ENCODE measurements at places on chromosomes 16 and 17.

- no peak for DNase-seq
Observed at GRCh38 chr16:23186171-23186570, 3.6 kb downstream of the SCNN1G start.

GRCh38 chr16:21598206-21598605 is 1.2 kb upstream of the METTL9 start:
- no peak for DNase-seq

DNA sequence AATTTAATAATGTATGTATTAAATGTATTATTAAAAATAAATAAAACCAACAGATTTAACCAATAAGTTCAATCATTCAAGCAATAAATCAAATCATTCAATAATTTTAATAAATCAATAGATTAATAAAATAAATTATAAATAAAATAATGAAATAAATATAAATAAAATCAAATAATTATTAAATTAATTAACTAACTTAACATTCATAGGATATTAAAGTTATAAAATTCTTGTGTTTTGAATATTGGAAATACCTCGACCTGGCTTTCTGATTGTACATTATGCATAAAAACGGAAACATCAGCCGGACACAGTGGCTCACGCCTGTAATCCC is 182.2 kb downstream of the BANP start:
- no peak for DNase-seq

DNA sequence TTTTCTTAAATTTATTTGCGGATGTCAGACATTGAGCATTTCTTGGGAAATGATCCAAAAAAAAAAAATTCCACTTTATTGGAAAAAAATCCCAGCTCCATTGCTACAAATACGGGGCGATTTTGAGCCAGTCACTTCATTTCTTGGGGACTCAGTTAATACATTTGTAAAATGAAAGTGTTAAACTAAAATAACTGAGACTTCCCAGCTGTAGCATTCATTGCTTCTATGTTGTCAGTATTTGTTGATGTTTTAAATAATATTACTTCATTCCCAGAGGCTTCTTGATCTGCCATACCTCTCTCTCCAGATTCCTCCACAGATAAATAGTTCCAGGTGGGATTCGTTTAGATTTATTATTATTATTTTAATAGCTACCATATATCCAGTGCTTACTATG is 77.1 kb upstream of the HS3ST3A1 start:
- DNase-seq, result no peak

DNA sequence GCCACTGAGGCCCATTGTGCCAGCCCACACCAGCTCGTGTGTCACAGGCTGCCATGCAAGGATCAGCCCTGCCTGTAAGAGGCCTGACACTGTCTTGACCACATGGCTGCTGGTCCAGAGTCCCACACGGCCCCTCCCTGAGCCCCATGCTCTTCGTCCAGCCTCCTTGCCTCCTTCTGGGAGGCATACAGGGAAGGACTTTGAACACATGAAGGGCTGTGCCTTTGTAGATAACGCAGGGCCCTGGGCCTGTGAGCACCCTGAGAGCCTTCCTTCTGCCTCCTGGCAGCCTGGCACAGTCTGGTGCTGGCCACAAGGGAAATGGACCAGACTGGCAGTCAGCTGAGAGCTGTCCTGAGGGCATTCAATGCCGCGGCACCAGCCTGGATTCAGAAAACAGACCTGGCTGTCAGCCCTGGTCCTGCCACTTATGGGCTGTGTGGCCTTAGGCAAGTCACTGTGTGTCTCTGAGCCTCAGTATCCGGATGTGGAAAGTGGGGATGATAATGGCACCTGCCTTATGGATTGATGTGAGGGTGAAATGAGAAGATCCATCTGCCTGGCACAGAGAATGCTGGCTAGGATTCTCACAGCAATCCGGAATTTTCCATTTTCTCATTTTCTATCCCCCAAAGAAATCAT is 19.2 kb upstream of the SPNS2 start:
- DNase-seq, result no peak

- no peak for DNase-seq
Observed at GRCh38 chr16:68296693-68297092, 14.1 kb downstream of the SLC7A6OS start.

DNA sequence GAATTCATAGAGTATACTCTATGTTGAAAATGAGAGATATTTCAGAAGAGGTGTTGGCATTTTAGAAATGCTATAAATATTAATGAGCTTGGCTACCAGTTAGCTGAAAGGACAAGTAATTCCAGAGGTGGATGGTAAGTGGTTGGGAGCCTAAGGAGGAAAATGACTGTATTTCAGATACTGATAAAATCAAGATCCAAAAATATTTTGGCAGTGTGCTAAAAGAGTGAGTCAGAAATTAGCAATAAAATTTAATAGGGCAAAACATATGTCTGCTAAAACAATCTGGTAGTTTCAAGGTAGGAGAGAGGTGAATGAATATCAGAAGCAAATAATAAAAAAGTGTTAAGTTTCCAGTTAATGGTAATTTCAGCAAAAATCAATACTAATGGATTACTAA is 1287.9 kb downstream of the CDH8 start:
- DNase-seq, result no peak

DNA sequence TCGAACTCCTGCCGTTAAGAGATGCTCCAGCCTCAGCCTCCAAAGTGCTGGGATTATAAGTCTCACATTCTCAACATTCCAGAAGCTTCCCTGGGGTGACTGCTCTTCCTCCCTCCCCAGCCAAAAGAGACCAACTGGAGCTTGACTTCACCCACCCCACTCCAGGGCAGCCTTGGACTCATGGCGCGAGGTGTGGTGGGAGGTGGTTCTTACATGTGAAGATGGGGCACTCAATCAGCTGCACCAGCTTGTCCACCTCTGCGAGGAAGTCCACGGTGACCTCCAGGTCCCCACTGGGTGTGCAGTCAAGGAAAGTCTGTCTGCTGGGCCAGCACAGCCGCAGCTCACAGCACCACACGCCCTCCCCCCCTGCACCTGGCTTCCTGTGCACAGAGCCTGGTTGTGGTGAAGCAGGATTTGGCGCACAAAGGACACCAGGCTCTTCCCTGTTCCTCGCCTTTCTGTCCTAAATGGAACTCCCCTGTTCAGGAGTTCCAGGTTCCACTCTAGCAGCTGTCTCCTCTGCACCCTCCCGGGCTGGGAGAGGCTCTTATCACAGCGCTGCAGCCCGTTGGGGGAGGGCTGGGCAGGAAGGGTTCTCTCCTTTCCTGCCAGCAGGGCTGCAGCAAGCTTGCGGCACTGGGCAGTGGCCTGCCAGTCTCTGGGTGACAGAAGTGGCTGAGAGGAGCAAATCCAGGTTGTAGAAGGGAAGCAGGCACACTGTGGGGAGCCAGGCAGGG is 9.6 kb upstream of the MTSS2 start:
- DNase-seq, result peak; percentile 77

DNA sequence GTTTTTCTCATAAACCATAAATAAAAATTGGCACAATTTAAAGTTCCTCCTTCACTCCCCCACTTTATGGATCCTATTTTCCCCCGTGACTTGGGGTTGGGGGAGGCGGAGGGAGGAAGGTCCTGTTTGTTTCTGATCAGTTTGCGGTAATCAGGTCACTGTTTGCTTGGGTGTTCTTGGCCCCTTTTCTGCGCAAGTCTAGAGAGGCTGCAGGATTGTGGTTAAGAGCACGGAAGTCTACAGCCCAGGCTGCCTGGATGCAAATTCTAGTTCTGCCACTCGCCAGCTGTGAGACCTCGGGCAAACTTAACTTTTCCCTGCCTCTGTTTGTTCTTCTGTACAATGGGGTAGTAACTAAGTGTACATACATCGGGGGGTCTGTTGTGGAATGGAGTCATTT is 12.1 kb downstream of the ATP2C2 start:
- DNase-seq, result no peak

DNA sequence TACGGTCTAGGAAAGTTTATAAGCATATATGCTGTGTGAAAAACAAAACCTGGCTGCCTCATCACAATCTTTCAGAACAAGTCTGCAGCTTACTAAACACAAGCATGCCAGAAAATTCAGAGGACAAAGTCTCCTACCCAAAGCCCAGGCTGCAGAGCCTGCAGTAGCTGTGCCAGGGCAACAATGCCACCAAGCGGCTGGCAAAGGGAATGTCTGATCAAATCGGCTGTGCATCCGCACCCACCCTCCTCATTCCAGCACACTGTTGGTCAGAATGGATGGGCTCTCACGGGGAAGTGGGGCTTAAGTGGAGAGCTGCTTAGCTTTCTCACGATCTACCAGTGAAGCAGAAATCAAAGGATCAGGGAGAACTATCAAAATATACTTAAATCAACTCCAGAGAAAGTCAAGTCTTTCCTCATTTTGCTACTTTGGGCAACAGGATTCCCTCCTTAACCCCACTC is 73.5 kb downstream of the CYTH1 start:
- DNase-seq, result peak; percentile 75

- DNase-seq, result no peak
Observed at GRCh38 chr16:65779201-65779600, 587.3 kb upstream of the CDH5 start.

DNA sequence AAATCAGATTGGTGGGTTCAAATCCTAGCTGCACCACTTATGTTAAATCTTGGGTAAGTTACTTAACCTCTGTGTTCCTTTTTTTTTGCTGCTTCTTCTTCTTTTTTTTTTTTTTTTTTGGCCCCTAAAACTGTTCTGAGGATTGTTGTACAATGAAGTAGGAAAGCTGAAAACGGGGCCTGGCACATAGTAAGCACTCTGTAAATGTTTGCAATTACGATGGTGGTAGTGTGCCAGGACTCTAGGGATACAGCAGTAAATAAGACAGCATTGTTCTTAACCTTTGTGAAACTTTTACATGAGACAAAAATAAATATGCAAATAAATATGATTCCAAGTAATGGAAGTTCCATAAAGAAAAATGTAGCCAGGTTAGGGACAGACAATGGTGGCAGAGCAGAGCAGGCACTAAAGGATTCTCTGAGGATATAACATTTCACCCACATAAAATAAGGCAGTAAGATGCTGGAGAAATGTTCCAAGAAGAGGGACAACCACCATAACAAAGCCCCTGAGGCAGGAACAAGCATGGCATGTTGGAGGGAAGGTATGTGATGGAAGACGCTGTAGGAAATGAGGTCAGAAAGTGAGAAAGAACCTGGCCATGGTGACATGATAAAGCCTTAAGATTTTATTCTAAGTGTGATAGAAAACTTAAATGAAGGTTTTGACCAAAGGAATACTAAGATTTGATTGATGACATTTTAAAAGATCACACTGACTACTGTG is 127.3 kb downstream of the NLK start:
- DNase-seq, result peak; percentile 59

DNA sequence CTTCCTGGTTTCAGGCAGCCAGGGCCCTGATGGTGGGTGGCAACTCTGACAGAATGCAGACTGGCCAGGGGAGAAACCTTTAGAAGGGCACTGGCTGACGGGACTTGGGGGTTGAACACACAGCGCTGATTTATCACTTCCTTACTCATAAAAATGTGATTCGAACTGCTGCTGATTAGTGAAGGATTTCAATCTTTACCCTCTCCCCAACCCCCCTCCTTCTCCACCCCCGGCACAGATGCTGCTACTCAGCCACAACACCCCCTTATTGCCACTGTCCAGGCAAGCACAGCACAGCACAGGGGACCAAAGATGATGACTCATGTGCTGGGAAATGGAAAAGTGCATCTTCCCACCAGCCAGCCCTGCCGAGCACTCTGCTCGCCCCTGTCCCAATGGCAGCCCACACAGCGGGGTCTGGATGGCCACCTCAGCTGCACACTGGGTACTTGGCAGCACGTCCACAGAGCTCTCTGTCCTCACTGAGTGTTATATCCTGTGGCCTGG is 70.1 kb downstream of the SMG6 start:
- DNase-seq, result no peak

DNA sequence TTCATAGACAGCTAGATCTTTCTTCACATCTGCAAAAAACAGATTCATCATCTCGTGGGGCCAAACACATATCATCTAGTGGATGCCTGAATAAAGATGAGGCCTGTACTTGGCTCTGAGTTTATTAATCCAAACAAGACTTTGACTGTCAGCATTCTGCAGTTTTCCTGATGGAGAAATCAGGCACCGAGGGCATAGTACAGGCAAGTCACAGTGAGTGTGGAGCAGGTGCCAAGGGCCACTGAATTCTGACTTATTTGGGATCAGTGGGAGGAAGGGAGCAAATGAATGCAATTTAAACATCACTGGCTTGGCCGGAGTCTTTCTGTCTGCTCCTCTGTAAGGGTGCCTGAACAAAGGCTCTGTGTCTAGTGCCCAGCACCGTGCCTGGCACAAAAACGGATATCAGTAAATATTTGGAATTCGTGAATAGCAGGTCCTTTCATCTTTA is 975 bp downstream of the CFAP20 start:
- DNase-seq, result no peak

- no peak for DNase-seq
Observed at GRCh38 chr17:34386697-34387550, 23.9 kb upstream of the CCL1 start.

- DNase-seq, result peak; percentile 8
Observed at GRCh38 chr16:73356401-73357079, 308.6 kb upstream of the ZFHX3 start.

GRCh38 chr16:734208-734980 is 6.4 kb downstream of the CIAO3 start:
- no peak for DNase-seq

GRCh38 chr16:15487336-15488284 is 53.2 kb downstream of the BMERB1 start:
- no peak for DNase-seq

DNA sequence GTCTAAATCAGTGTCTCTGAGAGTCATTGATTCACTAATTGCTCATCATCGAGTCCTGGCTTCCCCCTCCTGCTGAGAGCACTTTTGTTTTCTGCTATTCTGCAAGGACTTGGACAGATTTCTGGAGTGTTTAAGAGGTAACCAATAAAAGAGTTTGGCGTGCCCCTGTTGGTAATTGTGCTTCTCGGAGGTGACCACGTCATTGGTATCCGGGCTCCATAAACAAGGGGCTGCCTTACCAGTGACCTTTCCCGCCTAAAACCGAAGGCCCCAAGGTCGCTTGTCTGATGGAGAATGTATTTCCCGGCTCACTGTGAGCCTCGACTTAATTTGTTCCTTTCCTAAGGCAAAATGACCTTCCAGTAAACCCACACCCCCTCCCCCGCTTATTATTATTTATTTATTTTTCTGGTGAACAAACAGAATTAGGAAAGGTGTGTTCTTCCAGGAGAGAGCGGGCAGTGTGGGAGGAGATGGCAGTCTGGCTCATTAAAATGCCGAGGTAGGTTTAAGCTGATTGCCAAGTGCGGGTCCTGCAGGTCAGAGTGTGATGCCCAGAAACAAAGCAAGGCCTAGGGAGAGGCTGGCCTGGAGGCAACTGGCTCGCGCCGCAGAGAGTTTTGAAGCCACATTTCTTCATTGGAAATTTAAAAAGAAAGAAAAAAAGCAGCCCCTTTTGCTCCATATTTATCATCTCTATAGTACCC is 30.2 kb downstream of the MSI2 start:
- DNase-seq, result no peak
